ENCODE measurements at places on chromosomes 5 and 9.

GRCh38 chr5:158824241-158824882 is 275.4 kb downstream of the EBF1 start:
- DNase-seq: no peak

DNA sequence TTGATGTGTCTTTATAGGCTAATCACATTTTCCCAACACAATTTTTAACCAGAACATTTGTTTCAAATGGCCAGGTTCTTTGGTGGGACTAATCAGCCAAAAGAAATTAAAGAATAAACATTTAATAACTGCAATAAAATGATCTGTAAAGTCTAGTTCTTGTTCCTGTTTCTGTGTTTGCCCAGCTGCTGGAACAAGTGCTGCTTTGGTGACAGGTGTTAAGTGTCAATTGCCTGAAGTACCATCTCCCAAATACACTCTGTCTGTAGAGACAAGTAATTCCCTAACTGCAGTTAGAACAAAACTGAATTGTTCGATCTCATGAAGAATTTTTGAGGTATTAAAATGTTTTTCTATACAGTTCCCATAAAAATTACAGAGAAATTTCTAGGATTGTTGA is 402.3 kb upstream of the CHD1 start:
- DNase-seq: no peak

DNA sequence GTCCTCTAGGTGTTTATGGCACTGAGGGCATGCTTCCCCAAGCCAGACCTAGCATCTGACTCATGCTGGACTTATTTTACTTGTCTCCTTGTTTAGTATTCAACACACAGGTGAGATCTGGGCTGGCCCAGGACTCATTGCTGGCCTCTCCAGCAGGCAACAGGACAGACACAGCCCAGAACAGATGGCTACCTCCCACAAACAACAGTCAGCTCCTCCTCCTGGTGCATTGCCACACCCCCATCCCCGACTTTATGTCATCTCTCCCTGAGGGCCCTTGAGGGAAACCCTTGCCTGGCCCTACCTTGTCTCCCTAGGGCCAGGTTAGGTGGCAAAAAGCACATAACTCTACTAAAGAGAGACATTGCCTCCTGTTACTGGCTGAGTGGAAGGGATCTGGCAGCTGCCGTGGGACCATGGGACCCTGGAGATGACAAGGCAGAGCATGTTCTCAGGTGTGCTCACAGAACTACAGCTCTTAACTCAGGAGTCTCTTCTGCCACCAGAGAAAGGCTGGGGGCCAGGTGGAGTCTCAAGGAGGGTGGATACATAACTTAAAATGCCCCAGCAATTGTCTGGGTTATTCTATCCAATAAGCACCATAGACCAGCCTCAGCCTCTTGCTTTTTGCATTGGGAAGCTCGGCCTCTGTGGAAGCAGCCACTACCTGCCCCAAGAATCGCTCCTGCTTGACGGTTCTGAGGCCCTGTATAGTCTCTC is 2.3 kb downstream of the ACSL6 start:
- DNase-seq: no peak

GRCh38 chr9:25964239-25964638 is 286.0 kb upstream of the TUSC1 start:
- no peak for DNase-seq

- DNase-seq: no peak
Observed at GRCh38 chr5:179619776-179620175, 3.7 kb downstream of the HNRNPH1 start.

DNA sequence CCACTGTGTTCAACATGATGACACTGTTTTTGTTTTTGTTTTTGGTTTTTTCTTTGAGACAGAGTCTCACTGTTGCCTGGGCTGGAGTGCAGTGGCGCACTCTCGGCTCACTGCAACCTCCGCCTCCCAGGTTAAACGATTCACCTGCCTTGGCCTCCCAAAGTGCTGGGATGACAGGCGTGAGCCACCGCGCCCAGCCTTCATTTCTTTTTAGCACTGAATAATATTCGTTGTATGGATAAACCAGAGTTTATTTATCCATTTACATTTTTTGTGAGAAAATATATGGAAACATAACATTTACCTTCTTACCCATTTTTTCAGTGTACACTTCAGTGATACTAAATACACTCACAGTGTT is 4.2 kb downstream of the CARD19 start:
- no peak for DNase-seq

DNA sequence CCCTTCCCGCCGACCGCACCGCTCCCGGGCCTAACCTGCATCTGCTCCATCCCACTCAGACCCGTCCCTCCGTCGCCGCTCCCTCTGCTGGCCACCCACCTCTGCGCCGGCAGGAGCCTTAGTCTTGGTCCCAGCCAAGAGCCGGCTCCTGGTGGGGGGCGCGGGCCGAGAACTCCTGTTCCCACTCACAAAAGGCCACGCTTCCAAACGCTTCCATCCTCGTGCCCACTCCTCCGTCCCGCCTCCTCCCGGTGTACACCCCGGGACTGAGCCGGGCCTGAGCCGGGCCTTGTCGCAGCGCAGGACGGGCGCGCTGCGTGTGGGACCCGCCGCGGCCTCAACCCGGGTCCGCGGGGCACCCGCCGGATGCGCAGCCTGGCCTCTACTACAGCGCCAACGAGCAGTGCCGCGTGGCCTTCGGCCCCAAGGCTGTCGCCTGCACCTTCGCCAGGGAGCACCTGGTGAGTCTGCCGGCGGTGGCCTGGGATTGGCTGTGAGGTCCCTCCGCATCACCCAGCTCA is 7.5 kb downstream of the ADAMTS13 start:
- DNase-seq: no peak

DNA sequence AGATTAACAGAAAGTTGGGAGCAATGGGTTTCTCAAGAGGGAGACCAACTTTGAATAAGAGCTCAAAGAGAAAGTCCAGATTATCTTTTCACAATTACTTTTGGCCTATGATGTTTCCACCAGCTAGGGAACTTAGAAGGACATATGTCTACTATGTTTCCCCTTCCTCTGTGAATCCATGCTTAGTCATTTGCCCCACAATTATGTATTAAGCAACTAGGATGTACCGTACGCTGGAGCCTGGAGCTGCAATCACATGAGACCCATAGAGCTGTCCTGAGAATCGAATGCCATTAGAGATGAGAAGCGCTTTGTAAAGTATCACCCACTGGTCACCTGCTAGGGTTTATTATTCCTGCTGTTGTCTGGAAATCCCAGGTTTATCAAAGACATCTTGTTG is 78.8 kb downstream of the PDE6A start:
- DNase-seq: no peak

- DNase-seq: no peak
Observed at GRCh38 chr9:131289301-131290035, at the start of gene PLPP7. Gene PLPP7 (plus strand): TSS chr9:131289723. CDS start chr9:131289998, 275 bp downstream.
